ENCODE measurements at places on chromosomes 1 and 21. TPM values are rescaled to one million over a fixed set of nuclear protein-coding genes. Genes with fewer than 3 reads are reported as not detected.

The SPRR4 gene
- not detected for total RNA-seq

The FOXO6 gene
- not detected for total RNA-seq

The KRTAP13-2 gene
- total RNA-seq, result not detected

The AGBL4 gene
- 0.15 TPM for total RNA-seq

The SPATA17 gene
- 0.84 TPM for total RNA-seq

The FMN2 gene
- 0.17 TPM for total RNA-seq

The CTSE gene
- total RNA-seq, result not detected

The AMY1A gene
- not detected for total RNA-seq

The FPGT gene
- 10.8 TPM for total RNA-seq

The F13B gene
- not detected for total RNA-seq

The LEMD1 gene
- not detected for total RNA-seq
